Nephron progenitor cell (in vitro differentiated cells): ENCODE measurements at places on chromosomes 2 and 18.
A peak's percentile ranks its signal among the peaks of the same experiment; 100 is the strongest.

- no peak for DNase-seq
Observed at GRCh38 chr18:6547476-6547875, 132.8 kb upstream of the L3MBTL4 start.

DNA sequence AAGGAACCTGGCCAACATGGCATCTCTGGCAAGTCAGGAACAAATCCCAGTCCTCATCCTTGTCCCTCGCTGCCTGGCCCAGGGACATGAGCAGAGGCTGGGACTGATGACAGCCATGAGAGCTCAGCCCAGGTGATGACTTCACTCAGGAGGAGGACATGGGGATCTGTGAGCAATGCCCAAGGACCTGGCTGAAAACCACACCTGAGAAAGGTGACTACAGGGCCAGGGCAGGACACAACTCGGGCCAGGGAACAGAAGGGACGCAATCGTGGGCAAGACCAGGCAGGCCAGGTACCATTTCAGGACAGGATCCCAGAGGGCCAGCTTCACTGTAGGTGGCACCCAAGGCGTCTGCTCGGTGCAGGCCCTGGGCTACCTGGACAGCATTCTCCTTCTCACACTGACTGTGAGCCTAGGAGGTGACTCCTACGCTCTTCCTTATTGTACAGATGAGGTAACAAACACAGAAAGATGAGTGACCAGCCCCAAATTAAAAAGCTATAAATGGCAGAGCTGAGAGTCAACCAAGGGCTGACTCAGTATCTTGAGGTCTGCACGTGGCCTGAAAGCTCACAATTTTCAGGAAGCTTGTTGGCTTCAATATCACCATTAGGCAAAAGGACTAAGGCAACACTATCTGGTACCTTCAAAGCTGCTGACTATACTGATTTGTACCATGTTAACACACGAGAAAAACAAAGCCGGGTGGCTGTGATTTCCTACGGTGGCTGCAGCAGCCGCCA is 141.1 kb downstream of the EIPR1 start:
- DNase-seq: no peak

GRCh38 chr18:76467371-76468190 is 27.5 kb downstream of the ZNF516 start:
- no peak for DNase-seq

- DNase-seq: no peak
Observed at GRCh38 chr2:101762451-101763171, 65.1 kb downstream of the MAP4K4 start.

DNA sequence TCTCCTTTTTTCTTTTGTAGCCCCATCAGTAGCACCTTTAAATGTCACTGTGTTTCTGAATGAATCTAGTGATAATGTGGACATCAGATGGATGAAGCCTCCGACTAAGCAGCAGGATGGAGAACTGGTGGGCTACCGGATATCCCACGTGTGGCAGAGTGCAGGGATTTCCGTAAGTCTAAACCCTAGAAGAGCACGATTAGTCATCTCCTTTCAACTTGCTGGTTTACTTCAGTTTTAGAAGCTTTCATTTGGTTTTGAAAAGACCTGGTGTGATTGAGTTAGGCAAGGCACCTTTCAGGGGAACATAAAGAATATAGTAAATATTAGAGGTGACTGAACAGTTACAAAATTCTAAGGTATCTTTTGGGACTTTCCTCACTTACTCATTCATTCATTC is 72.2 kb upstream of the TMEM87B start:
- DNase-seq: no peak

- no peak for DNase-seq
Observed at GRCh38 chr2:46066116-46066515, 231.1 kb upstream of the EPAS1 start.

- no peak for DNase-seq
Observed at GRCh38 chr2:237540823-237541222, 25.6 kb upstream of the PRLH start.

DNA sequence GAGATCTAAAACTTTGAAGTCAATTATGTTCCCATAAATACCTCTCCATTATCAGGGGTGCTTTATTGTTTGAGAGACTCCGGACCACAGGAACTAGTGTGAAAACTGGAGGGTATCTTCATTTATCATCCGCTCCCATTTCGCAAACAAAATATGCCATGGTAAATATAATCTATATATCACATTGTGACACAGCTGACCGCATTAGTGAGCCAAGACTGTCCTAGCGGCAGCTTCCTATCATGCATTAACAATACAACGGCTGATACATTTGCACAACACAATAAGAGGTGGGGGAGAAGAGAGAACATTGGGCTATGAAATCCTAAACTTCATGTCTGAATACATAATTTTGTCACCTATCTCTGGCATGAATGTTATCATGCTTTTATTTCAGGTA is 29.5 kb downstream of the BCL11A start:
- no peak for DNase-seq

DNA sequence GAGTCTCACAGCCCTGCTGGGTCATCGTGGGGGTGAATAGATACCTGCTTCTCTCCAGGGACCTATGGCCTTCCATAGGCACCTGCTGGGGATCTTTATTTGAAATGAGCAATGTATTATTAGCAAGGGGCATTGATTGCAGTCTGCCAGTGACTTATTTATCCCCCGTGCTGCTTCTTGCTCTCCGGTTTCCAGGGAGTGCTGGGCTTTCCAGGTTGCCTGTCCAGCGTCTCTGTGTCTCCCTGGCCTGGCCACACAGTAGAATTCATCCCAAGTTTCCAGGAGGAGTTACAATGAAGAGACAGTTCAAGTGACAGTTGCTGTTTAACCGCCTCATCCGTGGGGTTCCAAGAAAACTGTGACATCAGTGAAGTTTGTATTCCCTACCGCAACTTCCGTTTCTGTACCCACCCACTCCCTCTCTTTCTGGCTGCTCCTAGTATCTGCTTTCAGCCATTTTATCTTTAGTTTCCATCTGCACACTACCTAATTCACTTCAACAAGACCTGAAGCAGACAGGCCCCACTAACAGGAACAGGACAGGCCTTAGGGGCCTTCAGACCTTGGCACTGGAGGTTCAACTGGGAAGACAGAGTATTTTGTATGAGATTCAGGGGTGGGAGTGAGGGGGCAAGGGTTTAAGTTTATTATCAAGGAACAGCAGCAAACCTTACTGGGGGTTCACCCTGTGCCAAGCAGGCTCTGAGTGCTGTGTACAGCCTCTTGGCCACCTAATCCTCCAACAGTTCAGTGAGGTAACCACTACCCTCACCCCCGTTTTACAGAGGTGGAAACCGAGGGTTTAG is 134.8 kb downstream of the PRKCE start:
- DNase-seq: no peak

DNA sequence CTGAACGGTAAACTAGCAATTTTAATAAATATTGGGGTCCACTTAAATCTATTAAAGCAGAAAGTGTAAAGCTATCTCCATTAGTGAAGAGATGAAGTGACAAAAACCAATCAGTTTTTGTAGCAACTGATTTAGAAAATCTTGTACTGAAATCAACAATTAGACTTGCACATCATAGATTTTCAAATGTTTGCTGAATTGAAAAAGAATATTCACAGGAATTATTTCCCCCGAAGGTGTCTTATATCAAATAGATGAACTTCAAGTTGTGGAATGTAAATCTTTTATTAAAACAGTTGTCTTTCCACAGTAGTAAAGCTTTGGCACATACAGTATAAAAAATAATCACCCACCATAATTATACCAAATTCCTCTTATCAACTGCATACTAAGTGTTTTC is 48.7 kb downstream of the ATIC start:
- DNase-seq: no peak

DNA sequence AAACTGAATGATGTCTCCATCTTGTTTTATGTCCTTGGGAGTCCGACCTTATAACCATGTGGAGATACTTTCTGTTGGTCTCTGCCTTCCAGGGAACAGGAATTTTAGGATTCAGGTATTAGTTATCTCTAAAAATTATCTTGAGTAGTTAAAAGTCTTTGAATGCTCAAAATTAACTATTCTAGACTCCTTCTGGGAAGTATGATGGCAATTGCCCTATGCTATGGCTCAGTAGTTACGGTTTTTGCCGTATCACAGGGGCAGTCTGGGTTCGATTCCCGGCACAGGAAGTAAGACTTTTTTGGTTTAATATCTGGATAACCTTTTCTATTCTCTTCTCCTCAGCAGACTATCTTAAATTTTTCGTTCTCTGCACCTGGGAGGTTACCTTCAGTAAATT is 708.7 kb upstream of the LRATD1 start:
- DNase-seq: no peak

- DNase-seq: no peak
Observed at GRCh38 chr18:30387401-30387800, 655.1 kb downstream of the DSC3 start.

DNA sequence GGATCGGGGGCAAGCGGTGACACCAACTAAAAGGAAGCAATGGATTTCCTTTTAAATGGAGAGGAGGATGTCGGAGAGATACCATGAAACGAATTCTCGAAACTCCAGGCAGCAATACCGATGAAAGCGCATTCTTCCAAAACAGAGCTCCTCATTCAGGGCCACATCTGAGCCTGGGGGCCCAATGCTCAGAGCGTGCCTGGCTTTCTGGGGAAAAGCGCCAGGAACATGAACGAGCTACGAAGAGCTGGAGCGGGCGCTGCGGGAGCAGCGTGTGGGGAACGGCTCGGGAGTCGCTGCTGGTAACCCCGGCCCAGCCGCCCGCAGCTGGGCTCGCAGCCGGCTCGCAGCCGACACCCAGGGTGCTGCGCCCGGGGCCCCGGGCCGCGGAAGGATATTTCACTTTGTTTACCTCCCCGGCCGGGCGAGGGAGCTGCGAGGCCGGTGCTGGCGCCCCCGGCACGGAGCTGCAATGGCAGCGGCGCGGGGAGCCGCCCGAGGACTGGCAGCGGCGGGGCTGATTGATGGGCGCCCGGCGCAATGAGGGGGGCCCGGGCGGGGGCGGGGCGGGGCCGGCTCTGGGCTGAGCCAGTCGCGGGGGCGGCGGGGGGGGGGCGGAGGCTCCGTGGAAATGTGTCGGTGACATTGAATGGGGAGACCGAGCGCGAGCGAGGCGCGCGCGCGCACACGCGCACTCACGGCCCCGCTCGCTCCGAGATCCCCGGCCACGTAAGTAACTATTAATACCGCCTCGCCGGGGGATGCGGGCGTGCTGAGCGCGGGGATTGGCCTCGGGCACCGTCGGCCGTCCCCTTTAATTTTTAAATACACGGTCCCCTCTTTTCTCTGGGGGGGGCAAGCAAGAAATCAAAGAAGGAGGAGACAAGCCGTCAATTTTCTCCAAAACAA is at the start of gene TRIB2:
Gene TRIB2 (plus strand): TSS at position 655 of the 909 bp plus-strand sequence. CDS start 1,372 bp downstream, outside the sequence.
- peak; percentile 85 for DNase-seq

GRCh38 chr2:589281-590130 is 87.7 kb downstream of the TMEM18 start:
- DNase-seq: no peak

DNA sequence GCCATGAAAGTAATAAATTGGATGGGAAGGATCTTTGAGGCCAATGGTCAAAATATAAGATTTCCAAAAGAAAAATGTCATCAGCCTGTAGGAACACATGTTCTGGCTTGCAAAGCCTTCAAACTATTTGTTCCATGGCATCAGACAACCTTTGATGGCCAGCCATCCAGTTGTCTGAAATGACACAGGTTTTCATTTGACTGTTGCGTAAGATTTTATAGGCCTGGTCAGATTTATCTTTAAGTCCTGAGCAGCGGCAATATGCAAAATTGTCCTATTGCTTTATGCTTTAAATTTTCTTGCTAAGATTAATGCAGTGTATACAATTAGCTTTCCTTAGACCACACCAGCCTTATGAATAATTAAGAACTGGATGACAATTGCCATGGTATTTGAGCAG is 167.1 kb downstream of the AGPS start:
- no peak for DNase-seq

DNA sequence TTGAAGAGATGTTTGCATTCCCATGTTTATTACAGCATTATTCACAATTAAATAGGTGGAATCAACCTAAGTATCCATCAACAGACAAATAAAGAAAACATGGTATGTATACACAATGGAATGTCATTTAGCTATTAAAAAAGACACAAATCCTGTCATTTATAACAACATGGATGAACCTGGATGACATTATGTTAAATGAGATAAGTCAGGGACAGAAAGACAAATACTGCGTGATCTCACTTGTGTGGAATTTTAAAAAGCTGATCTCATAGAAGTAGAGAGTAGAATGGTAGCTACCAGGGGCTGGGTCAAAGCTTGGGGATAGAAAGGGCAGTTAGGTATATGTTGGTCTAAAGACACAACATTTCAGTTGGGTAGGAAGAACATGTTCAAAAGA is 376.3 kb downstream of the EPHA4 start:
- DNase-seq: no peak

DNA sequence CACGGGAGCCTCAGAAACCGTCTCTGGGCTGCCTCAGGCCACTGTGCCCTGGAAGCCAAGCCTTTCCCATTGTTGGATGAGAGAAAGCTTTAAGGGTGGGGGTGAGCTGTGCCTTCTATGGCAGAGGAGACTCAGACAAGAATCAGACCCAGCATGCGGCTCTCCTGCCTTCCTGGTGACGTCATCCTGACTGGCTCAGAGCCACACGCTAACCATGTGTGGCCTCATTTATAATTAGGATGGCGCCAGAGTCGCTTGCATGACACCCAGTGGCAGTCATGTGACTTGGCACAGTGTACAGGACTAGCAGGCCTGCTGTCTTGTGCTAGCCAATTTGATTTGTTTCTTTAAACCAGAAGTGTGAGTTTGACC is 99.1 kb downstream of the SH3BP4 start:
- DNase-seq: no peak

- no peak for DNase-seq
Observed at GRCh38 chr2:3981446-3981987, 278.1 kb downstream of the DCDC2C start.

DNA sequence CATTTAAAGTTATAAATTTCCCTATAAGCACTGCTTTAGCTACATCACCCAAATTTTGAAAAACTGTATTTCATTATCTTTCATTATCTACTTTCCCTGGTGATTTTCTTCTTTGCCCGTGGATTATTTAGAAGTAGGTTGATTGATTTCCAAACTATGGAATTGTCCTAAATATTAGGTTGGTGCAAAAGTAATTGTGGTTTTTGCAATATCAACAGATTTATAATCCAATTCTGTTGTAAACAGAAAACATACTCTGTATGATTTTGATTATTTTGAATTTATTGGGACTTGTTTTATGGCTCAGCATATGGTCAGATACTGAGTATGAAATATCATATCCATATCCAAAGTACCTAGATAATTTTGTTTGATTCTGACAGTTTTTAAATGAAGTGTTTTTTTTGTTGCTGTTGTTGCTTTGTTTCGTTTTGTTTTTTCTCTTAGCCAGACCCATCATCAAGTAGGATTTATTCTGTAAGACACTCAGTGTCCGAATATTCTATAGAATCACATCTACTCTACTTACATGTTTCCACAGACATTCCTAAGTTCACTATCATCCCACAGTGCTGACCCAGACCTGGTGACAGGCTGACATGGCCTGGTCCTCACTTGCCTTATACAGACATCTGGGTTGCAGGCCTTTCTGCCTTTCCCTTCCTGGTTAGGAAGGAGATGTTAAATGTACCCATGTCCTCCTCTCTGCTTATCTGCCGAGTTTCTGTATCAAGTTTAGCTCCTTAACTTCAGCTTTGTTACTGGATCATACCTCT is 2.1 kb upstream of the TRABD2A start:
- DNase-seq: no peak
